Lung microvascular endothelial cell (primary cell): ENCODE measurements at places on chromosomes 2 and 18.

GRCh38 chr2:46371854-46372253 lies 74.6 kb downstream of the EPAS1 start:
- no peak for DNase-seq

GRCh38 chr2:71562518-71562917 lies 109.2 kb downstream of the DYSF start:
- no peak for DNase-seq

DNA sequence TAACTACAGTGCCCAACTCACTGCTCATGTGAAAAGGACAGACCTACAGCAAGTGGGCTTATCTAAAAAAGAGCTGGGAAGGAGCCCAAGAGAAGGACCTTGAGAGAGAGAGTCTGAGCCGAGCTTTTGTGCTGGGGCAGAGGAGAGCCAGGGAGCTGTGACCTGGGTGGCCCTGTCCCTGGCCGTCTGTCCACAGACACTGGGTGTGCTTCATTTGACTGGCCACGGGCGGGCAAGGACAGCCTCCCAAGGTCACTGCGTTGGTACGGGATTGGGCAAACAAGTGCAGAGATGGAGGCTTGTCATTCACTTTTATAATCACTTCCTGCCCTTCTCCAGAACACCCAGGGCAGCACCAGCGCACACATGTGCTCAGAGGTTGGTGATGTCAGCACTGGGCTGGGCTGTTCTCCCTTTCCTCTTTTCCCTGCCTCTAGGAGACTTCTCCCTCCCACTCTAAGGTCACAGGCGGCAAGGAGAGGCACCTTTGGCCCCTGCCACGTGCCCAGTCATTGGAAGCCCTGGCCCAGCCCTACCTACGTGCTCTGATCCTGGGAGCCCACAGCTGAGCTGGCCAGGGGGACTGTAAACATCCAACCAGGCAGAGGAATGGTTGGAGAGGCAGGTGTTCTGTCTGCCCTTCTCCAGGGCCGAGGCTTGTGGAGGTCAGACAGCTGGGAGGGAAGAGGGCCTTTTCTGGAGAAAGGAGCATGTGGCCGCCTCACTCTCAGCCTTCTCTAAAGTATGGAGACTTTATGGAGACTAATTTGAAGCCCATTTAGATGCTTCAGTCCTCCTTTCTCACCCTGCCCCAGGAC lies 6.4 kb upstream of the PSD4 start:
- DNase-seq: no peak

- DNase-seq: no peak
These were observed 2.9 kb upstream of the B4GALT6 start for GRCh38 chr18:31686986-31687928.

DNA sequence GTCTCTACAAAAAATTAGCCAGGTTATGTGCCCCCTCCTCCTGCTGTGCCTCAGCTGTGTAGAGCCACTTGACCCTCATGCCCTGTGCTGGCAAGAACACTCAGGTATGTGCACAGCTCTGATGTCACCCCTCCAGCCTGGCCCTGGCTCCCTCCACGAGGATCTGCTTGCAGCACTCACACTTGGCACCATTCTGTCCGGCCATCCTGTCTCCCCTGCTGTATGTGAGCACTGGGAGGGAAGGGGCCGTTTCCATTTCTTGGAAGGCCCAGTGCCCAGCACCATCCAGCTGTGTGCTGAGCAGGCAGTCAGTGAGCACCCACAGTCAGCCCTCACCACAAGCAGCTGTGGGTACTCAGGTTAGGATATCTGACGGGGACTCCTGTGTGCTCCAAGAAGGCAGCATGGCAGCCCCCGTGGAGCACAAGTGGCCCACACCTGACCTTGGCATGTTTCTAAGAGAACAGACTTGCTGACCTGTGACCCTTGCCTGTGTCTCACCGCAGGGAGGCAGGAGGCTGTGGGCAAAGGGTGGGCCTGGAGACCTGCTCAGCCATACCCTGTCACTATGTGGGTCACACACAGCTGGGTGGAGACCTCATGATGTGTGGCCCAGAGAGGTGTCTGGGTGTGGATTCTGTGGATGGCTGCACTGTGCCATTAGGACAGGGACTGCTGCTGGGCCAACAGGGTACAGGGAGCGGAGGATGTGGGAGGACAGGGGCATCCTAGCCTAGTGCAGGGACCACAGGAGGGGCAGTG lies 31.5 kb downstream of the USP34 start:
- no peak for DNase-seq

- no peak for DNase-seq
These were observed 70.3 kb downstream of the TMEM17 start for GRCh38 chr2:62435720-62436119.

GRCh38 chr2:4424153-4424552 lies 720.8 kb downstream of the DCDC2C start:
- DNase-seq: no peak
